Activated B cell treated with CpG ODN at 0.5 μM for 24 hours (primary cell): ENCODE measurements at places on chromosomes 5 and 9.

DNA sequence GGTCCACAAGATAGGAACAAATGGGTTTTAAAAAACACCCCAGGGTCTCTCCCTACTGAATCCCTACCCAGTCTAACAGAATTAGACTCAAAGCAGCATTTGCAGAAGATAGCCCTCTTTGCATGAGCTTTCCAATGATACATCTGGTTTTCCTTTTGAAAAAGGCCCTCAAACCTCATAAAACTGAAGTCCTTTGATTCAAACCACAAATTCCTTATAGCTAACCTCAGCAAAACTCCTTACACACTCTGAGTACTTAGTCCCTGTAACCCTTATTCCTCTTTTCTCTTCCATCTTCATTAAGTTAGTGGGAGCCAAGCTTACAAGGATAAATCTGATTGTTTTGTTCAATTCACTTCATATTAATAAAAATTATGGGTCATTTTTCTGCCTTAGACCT, 90.5 kb upstream of the TNC start:
- DNase-seq = no peak

DNA sequence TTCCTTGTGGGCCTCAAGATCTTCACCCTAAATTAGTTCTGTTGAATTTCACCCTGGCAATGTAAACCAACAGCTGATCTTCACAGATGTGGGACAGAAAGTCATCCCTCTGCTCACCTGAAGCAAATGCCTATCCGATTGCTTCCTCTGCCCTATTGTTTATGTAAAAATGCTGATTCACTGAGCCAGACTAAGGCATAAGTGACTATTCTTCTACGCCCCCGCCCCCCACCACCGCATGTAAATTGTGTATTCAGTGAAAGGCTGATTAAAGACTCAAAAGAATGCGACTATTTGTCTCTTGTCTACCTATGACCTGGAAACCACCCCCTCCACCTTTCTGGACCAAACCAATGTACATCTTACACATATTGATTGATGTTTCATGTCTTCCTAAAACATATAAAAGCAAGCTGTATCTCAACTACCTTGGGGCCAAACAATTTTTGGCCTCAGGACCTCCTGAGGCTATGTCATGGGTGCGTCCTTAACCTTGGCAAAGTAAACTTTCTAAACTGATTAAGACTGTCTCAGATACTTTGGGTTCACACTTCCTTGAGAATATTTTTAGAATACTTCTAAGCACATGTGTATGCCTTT, 129.7 kb upstream of the BOD1 start:
- no peak for DNase-seq

DNA sequence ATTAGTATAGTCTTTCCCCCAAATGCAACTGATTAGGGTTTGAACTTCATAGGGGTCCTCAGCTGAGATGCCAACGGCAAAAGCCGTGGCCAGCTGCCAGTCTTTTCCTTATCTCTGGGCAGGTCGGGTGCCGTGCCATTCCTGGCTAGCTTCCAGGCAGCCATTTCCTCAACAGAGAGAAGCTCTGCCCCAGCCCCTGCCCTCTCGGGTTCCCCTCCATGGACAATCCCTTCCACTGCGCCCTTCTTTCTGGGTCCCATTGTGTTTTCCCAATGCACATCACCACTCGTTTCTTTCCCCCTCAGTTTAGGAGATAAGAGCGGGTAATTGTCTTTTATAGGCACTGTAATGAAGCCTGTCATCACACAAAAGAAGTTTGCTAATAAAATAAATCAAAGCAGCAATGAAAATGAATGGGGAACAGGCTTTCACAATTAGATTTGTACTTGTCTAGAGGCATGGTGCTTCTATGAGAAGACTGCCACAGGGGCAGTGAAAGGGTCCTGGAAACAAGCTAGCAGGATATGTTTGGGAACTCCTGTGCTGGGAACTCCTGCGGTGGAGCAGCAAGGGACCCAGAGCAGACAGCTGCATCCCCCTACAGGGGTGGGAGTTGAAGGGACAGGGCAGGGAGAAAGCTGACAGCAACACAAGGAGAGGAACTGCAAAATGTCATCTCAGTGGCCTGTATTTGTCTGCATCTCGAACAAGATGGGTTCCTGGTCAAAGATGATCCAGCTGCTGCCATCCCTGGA, 48.0 kb upstream of the SAP30L start:
- DNase-seq = no peak

- no peak for DNase-seq
Observed at GRCh38 chr9:31103836-31104235, 1280.6 kb upstream of the ACO1 start.

GRCh38 chr5:171797543-171797942, 11.9 kb downstream of the SMIM23 start:
- no peak for DNase-seq

DNA sequence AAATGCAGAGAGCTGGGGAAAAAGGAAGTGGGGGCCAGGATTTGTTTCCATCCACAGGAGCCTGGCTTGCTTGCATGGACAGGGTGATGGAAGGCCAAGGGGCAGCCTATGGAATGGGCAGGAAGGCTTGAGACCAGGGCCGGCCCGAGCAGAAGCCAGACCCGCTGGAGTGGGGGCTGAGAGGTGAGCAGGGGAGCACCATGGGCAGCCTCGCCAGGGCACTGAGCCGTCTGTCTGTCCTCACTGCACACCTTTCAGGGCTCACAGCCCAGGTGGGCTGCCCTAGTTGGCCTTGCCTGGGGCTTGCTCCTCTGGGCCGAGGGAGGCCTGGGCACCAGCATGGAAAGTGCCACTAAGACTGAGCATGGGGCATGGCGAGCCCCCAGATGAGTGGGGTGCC, 58.6 kb upstream of the CNOT6 start:
- no peak for DNase-seq
